GM12892 (cell line): ENCODE measurements at places on chromosomes 6 and 20.

DNA sequence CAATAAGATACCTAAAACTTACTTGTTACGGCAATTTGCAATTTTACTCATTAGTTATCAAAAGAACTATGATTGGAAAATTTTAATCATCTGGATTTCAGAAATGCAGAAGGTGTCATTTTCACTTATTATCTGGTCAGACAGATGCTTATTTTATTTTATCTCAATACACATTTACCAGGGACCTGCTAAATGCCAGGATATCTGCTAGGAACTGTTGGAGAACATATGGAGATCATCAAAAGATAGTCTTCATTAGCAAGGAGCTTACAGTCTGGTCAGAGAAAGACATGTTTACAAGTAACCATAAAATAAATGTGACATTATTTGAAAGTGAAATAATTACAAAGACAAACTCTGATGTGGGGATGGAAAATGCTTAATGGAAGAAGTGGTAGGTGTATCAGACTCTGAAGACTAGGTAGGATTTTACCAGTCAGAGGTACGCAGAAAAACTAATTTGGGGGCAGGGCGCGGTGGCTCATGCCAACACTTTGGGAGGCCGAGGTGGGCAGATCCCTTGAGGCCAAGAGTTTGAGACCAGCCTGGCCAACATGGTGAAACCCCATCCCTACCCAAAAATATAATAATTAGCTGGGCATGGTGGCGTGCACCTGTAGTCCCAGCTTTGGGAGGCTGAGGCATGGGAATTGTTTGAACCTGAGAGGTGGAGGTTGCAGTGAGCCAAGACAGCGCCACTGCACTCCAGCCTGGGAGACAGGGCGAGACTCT lies 137.8 kb downstream of the MYB start:
- DNase-seq: no peak

GRCh38 chr6:9136141-9136822 lies 700.9 kb upstream of the SLC35B3 start:
- no peak for DNase-seq

DNA sequence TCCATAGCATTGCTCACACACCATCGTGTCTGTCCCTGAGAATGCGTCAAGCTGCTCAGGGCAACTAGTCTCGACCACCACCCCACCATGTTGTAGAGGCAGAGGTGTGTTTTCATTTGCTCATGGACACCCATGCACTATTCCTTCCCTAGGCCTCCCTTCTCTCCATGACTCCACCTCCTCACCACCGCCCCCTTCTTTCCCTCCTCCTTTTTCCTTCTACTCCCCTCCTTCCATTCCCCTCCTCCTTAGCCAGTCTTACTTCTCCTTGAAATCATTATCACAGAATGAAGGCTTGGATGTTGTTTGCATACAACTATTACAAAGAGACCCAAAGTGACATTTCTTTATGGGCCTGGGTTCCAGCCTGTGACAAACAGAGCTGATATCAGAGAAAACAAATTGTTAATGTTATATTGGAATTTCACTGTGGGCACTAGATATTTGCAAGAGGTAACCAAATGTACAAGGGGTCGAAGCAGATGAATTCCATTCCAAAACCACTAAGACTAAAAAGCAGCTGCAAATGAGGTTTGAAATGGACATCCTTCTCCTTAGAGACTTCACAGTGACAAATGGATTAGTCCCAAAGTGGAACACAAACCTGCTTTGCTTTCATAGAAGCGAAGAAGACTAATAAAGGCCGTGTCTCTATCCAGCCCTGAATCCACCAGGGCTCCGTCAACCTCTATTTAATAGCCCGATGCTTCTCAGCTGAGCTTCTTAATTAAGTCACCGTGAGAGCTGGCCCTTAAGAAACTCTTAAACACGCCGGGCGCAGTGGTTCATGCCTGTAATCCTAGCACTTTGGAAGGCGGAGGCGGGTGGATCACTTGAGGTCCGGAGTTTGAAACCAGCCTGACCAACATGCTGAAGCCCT lies 275.8 kb upstream of the SULF2 start:
- no peak for DNase-seq

DNA sequence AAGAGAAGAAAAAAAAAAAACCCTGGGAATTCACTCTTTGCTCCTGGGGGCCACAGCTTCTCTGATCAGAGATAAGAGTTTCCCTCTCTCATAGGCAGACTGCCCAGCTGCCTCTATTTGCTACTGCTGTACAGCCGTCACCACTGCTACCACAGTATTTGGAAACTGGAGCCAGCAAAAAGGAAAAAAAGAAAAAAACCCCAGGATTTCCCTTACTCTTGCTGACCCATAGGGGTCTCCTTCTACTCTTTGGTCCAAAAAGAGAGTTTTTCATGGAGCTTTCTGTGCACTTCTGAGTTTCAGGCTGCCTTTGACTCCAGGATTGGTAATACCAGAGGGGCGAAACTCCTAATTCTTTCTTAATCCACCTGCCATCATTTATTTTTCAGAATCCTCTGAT lies 89.7 kb downstream of the MDGA1 start:
- DNase-seq: no peak

- DNase-seq: no peak
Observed at GRCh38 chr6:32147401-32148132, 4.2 kb downstream of the PRRT1 start.

- no peak for DNase-seq
Observed at GRCh38 chr6:38176797-38177751, 357.5 kb downstream of the ZFAND3 start.

DNA sequence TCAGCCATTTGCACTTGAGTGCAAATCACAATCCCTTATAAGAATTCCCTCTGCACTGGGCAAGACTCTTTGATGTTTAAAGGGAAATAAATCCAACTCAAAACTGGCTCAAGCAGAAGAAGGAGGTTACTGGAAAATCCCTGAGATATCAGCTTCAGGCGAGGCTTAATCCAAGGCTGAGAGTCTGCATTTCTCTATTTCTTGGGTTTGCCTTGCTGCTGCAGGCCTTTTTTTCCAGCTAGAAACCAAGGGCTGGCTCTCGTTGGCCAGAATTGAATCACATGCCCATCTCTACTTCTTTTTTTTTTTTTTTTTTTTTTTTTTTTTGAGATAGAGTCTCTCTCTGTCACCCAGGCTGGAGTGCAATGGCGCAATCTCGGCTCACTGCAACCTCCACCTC lies 11.7 kb downstream of the HCK start:
- no peak for DNase-seq

DNA sequence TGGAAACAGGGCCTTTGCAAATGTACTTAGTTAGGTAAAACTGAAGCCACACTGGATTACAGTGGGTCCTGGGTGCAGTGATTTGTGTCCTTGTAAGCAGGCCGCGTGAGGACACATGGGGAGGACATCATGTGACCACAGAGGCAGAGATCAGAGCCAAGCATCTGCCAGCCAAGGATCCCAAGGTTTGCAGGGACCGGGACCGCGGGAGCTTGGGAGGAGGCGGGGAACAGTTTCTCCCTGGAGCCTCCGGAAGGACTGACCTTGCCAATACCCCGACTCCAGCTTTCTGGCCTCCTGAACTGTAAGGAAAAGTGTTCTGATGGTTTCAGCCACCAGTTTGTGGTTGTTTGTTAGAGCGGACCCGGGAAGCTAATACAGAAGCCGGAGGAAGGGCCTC lies 500.9 kb downstream of the PREX1 start:
- no peak for DNase-seq

GRCh38 chr6:135183532-135184440 lies 2.7 kb downstream of the MYB start:
- no peak for DNase-seq

DNA sequence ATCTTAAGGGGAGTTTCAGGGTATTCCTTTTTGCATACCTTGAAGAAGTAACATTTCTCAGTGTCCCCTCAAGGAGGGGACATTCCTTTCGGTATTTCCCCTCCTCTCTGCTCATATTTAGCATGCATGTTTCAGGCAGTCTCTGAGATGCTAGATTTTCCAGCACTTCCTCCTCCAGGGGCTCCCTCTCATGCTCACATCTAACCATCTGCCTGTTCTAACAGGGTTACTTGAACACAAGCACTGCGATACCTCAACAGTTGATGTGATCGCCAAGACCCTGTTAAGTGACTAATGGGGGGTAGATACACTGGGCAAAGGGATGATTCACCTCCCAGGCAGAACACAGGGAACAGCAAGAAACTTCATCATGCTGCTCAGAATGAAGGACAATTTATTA lies 12.9 kb upstream of the MCM3 start:
- no peak for DNase-seq

DNA sequence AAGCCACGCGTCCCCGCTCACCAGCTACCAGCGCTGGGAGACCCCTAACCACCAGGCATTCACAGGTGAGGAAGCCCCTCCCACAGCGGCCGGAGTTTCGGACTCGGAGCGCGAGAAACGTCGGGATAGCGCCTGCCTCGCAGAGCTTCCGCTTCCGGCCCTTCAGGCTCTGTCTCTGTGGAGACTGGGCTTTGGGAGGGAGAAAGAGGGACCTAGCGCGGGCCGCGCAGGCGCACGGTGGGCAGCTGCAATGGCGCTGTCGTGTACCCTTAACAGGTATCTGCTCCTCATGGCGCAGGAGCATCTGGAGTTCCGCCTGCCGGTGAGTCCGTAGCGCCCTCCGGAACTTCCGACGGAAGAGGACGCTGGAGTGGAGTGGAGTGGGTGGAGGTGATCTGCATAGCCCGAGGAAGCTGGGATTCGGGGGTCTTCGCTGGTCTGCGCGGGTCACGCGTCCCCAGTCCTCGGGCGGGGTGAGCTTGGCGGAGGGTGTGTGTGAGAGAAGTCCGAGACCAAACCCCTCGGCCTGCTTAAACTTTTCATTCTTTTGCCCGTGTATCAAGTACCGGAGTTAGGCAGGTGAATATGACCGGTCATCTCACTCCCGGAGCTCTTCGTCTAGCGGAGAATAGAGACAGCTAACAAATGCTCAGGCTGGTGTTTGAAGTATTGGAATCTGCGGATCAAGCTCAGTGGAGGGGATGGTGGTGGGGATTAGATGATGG lies at the start of gene TRMT11:
Gene TRMT11, plus strand, starts transcription at position 240 of the 725 bp plus-strand sequence. Its CDS starts 11 bp downstream, at position 251.
- DNase-seq: peak; percentile 79

DNA sequence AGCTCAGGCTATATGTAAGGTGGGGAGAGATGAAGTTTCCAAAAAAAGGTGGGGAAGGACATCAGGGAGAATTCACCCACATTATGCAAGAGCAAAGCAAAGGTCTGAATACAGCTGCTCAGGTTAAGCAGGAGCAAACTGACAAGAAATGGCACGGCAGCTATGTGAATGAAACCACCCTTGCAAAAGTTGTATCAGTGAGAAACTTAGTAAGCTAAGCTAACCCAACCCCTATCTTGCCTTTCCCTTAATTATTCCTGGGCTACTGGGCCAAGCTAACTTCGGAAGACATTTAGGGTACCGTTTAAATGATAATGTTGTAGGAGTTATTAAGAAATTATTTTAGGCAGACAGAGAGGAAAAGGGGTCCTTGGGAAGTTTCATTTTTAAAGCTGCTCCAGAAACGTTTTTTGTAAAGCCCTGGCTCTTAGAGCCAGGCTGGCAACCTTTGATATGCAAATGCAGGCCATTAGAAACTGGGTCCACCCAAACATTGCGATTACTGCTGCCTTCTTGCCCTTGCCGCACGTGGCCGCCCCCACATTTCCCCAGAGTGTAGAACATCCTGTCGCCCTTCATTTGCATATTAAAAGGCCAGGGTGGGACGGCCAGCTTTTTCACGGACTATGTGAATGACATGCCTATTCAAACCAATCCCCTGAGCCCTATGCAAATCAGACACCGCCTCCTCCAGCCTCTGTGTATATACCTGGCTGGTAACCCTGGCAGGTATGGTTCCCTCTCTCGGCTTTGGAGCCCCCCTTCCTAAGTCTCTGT lies 60.5 kb upstream of the SAMD5 start:
- DNase-seq: no peak

- DNase-seq: no peak
Observed at GRCh38 chr20:21702553-21703470, 2.7 kb upstream of the PAX1 start.

- DNase-seq: no peak
Observed at GRCh38 chr6:155747491-155747890, 291.9 kb upstream of the NOX3 start.

DNA sequence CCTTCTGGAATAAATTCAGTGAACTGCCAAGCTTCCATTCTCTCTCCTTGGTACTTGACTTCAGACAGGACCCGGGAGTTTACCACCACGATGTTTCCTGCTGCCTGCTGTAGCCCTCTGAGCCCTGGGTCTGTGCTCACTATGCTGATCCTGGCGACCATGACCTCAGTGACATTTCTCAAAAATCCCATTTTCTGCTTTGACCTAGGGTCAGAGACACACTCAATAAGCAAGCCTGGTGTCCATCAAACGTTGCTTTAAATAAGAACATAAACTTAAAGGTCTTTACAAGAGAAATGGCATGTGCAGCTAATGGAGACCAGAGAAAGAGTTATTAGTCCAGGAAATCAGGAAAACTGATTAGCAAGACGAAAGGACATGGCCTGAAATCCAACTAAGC lies 509.7 kb upstream of the SULF2 start:
- no peak for DNase-seq

GRCh38 chr20:12159261-12159660 lies 241.6 kb downstream of the BTBD3 start:
- no peak for DNase-seq

- peak; percentile 8 for DNase-seq
Observed at GRCh38 chr6:71420095-71420692, 131.6 kb downstream of the OGFRL1 start.

- DNase-seq: no peak
Observed at GRCh38 chr6:1365686-1366085, 23.7 kb upstream of the FOXF2 start.

- DNase-seq: no peak
Observed at GRCh38 chr6:90286884-90287488, 9.7 kb downstream of the BACH2 start.
